T-helper 9 cell (primary cell): ENCODE measurements at places on chromosomes 4 and X.

GRCh38 chrX:44332437-44332836 lies 11.0 kb downstream of the EFHC2 start:
- no peak for DNase-seq

DNA sequence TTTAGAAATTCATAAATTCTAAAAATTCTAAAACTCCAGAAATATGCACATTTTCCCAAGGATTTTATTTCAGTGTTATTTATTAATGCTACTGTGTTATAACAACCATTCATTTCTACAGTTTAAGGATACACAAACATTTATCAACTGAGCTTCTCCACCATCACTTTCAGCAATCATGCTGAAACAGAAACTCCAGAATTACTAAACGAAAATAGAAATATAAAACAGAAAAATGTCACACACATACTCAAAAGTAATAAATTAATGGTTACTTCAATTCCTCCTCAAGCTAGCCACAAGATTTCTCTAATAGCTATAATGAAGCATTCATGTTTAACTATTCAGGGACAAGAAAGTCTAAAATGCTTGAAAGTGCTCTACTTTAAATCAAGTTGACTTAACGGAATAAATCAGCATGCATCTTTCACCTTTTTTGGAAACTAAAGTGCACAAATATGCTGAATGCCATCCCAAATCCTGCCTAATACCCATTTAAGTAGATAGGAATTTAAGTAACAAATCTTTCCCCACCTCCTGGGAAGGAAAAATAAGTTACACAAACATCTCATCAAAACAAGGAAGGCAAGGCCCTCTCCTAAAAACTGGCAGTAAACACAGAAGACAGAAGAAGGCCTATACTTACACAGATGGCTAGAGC lies 563 bp downstream of the FAM13A start:
- no peak for DNase-seq

DNA sequence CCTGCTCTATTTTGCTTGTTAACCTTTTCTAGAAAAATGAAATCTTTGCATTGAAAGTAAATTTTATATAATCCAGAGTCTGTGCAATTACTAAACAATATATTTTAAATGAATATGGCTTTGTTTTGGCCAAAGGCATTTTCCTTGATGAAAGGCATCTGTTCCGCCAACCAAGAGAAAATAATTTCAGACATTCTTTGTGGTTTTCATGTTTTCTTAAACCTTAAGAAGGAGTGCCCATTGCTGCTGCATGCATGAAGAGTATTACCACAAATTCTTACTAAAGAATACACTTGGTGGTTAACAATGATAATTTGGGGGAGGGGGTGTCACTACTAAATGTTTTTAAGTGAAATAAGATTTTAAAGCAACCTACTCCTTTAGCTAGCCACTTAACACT lies 2.7 kb upstream of the PDGFC start:
- DNase-seq = no peak

DNA sequence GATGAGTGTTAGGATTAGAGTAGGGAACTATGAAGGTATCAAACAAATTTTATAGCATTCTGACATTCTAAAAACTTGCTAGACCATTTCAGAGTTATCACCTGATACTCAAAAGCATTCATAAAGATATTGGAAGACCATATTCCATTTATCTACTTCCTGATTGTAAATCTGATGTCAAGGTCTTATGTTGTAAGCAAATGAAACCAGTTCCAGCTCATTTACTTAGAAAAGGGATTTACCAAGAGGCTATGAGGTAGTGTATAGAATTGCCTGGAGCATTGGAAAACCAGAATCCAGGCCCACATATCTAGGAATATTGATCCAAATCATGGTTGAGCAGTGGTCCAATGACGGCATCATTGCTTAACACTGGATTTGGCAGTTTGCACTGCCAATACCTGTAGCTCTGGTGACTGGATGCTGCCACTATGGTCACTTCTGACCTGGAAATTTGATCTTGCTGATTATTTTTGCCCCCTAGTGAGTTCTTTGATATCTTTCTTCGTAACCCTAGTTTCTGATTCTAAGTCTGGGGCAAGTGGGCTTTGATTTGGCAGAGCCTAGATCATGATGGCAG lies 25.4 kb downstream of the ARFIP1 start:
- no peak for DNase-seq

DNA sequence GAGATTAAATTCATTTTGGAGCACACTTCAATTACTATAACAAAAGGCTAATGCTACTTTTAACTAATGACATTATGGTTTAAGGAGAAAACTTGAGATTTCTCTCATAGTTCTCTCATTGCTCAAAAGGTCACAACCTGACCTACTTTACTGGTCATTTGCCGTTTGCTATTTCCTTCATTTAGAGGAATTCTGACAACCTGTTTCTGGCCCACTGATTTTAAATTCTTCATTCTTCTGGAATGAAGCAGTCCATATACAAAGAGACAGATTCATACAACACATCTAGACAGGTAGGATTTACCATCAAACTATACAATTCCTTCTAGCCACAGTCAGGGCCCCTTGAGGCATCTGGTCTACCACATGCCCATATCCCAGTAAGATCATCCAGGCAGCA lies 14.2 kb downstream of the RNF150 start:
- DNase-seq = no peak

- DNase-seq = no peak
These were observed 59.5 kb downstream of the SLC39A8 start for GRCh38 chr4:102285831-102286230.

- DNase-seq = no peak
These were observed 50.0 kb downstream of the IGSF1 start for GRCh38 chrX:131239057-131239456.

- DNase-seq = no peak
These were observed 41.9 kb upstream of the PDHA2 start for GRCh38 chr4:95798003-95798402.

DNA sequence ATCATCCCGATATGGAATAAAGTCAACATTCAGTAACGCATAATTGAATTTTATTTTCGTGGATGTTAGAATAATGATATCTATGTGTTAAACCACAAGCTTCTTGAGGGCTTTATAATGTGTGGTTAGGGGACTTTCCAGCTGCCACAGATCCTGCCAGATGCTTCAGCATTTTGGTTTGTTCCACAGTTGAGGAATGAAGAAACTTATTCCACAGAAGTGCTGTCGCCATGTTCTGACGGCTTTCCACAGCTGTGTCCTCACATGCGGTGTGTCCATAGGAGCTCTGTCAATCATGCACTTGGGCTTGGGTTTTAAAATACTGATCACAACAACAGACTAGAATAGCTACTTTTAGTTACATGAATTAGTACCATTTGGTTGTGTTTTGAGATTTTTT lies 411.9 kb downstream of the TRIML1 start:
- no peak for DNase-seq

DNA sequence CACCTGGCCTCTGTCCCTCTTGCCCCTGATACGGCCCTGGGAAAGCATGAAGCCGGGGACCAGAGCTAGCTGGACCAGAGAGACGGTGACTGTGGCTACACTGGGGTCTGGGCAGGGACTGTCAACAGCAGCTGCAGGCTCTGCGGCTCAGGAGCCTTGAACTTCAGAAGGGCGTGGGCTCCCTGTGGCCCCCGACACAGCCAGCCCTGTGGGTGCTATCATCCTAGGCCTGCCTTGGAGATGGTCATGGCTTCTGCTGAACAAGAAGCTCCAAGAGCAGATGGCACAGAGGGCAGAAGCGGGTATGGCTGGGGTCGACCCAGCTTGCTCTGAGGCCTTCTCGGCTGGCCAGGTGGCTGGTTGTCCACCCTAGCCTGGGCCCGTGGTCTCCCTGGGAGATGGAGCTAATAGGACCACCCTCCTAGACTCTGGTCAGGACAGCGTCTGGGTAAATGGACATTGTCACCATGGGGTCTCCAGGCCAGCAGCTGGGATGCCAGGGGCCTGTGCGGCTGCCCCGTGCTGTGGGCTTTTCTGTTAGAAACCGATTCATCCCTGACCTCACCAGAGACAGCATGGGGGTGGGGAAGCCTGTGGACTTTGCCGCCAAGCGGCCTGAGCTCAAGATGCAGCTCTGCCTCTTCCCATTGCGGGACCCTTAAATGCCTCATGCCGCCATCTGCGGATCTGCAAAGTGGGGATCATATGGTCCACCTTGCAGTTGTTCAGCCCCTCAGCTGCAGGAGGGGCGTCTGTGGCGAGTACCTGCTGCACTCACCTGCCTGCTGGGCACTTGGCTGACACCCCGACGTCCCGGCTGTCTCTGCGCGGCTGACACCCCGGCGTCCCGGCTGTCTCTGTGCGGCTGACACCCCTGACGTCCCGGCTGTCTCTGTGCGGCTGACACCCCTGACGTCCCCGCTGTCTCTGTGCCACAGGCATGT lies 21.1 kb downstream of the CPZ start:
- DNase-seq = no peak

DNA sequence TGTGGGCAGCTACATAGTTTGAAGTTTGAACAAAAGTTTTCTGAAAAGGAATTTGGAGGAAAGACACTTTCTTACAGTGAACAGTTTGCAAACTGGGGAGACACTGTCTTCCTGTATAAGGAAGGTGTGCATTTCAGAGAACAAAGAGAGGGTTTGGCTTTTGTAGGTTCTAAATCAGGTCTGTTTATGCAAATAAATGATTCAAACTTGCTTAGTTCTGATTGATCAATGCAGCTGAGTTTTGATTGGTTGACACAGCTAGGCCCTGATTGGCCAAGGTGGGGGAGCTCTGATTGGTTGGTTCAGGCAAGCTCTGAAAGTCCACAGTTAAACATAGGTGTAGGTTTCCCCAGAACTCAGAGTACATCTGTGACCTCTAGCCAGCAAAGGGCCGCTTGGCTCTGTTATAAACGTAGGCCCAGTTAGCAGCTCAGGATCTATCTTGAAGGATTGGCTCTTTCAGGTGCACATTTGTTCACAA lies 63.0 kb upstream of the ENPP6 start:
- no peak for DNase-seq

DNA sequence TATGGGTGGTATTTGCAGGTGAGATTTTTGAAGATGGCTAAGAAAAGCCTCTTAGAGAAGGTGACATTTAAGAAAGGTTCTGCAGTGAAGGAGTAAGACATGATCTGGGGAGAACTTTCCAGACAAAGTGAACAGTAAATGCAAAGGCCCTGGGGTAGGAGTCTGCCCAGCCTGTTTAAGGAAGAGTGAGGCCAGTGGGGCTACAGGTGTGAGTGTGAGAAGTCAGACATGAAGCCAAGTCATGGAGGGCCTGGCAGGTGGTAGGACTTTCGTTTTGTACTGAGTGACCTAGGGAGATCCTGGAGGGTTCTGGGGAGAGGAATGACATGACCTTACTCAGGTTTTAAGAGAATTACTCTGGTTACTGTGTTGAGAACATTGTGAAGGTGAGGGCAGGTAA lies 21.5 kb downstream of the COQ2 start:
- DNase-seq = no peak

DNA sequence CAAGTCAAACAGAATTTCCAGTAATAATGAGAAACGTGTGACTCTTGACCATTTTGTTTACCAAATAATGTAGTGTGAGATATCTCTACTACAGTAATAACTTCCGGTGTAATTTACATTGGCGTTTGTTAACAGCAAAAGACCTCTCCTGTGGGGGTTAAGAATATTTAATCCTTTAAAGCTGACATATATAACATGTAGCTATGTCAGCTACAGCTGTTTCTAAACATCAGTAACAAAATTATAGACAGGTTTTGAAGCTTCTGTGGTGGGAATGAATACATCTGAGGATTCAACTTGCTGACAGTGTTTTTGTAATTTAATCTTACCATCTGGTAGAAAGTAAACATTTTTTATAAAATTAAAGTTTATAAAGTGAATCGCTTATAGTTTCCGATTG lies 73.6 kb upstream of the TENM3 start:
- no peak for DNase-seq

DNA sequence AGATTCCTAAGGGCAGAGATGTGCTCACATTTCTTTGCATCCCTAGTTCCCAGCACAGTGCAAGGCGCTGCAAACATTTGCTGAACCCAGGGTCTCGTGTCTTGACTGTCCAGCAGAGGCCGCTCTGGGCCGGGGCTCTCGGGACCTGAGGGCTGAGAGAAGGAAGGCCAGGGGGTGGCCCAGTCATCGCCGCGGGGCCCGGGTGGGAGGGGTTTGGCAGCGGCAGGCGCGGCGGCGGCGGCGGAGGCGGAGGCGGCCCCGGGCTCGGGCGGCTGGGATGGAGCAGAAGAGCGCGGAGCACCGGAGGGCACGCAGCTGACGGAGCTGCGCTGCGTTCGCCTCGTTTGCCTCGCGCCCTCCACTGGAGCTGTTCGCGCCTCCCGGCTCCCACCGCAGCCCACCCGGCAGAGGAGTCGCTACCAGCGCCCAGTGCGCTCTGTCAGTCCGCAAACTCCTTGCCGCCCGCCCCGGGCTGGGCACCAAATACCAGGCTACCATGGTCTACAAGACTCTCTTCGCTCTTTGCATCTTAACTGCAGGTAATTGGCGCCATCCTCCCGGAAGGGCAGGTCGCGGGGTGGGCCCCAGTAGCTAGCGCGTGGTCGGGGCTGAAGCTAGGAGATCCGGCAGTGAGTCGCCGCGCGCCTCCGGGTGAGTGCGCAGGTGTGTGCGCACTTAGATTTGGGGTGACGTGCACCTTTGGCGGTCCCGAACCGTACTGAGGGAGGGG lies at the start of gene PARM1:
Gene PARM1, plus strand, starts transcription at position 285 of the 730 bp plus-strand sequence. Its CDS starts 212 bp downstream, at position 497.
- DNase-seq = no peak

GRCh38 chrX:121579016-121579760 lies 531.8 kb downstream of the GLUD2 start:
- no peak for DNase-seq

- DNase-seq = no peak
These were observed 2.9 kb downstream of the HCFC1 start for GRCh38 chrX:153968754-153969124.
